ENCODE measurements at places on chromosomes 5 and 9.

DNA sequence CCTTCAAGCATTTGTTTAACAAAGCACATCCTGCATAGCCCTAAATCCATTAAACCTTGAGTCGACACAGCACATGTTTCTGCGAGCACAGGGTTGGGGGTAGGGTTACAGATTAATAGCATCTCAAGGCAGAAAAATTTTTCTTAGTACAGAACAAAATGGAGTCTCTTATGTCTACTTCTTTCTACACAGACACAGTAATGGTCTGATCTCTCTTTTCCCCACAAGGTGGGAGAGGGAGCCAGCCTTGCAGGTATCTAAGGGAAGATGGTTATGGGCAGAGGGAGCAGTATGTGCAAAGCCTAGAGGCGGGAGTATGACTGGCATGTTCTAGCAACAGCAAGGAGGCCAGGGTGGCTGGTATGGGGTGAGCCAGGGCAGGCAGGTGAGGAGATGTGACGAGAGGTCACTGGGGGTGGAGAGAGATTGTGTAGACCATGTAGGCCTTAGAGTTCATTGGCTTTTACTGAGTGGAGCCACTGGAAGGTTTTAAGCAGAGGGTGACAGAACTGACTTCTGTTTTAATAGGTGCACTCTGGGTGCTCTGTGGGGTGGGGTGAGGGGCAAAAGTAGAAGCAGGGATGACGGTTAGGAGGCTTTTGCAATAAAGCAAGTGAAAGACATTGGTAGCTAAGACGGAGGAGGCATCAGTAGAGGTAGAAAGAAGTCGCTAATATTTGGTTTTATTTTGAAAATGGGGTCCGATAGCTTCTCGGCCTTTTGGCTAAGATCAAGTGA lies 5.1 kb upstream of the RPS14 start:
- DNase-seq = no peak

DNA sequence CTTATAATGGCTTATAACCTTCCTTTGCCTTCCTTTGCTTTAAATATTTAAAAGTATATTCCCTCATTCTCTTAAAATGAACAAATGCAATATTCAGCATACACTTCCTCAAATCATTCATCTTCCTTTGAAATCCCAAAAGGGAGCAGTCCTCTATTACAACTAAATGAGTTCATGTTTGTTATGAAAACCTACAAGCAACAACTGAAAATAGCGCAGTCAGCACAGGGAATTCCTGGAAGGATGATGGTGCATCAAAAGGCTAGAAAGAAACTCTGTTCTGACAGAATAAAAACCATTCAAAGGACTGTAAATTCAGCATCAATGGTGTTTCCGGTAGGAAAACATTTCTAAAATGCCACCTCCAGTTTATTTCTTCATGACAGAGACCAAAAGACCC lies 3.3 kb downstream of the NR6A1 start:
- no peak for DNase-seq

DNA sequence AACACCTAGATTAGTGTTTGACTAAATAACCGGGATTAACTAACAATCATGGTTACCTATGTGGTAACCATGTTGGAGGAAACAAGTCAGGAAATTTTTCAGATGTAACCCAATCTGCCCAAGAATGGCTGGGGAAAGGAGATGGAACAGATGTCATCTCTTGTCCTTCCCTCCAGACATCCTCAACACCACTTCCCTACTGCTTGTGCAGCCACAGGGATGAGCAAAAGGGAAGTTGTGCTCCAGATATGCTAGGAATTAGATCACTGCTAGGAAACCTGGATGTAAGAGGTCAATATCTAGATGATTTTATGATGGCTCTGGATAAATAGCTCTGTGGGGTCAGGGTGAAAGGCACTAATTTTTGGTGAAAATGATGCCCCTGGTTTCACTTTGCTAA lies 61.3 kb upstream of the ELL2 start:
- DNase-seq = no peak

DNA sequence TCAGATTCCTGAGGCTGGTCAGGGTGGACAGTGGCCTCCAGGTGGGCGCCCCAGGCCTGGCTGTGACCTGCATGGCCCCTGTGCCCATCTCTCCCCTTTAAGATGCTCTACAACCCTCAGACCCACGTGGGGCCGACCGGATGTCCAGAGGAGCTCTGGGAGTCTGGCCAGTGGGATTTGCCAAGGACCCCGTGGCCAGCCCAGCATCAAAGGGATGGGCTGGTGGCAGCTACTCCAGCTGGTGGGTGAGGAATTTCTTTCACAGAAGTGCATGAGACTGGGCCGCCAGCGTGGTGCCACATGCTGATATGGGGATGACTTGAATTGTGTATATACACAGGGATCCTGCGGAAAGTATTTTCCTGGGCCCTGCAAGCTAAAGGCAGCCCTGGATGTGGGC lies 94.7 kb upstream of the SARDH start:
- no peak for DNase-seq

- DNase-seq = no peak
Measured at GRCh38 chr5:33033516-33033915, 322.4 kb downstream of the NPR3 start.

GRCh38 chr9:131554843-131555351 lies 9.6 kb downstream of the PRRT1B start:
- DNase-seq = no peak

Data from DMS 273 treated with DMSO at 0.1 percent for 48 hours (cell line).